ENCODE measurements at places on chromosomes 7 and 10.

DNA sequence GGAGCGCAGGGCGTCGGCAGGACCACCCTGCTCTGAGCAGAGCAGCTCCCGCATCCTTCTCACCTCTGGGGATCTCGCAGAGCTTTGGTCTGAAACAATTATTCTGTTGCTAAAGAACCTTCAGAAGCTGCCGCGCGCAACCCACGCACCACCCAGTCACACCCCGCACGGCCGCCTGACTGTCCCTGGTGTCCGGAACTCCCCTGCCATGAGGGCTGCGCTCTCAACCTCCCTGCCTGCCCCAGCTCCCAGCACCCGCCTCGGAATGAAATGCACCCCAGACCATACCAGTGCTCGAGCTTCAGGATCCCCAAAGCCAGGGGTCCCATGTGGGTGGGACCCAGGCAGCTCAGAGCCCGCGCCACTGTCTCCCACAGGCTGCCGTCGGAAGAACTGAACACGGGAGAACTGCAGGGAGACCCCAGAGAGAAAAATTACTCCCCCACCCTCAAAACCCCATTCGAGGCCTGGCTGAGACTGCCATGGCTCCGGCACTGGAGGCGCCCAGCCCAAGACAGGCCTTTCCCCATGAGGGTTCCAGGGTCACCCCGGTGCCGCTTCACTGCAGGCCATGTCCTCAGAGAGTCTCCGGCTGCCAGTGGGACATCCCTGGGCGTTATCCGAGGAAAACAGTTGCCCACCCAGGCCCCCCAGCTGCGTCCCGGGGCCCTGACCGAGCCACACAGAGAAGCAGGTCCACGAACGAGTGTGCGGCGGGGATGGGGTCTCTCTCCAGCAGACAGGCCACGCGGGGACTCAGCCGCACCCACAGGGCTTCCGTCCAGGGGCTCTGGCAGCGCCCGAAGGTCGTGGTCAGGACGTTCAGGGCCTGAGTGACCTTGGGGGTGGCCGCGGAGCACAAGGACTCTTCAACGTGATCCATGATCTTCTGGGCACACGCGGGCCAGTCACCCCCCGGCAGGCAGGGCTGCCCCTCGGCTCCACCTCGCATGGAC is 12.1 kb downstream of the BRAT1 start:
- no peak for DNase-seq

GRCh38 chr10:101725296-101726114 is 30.5 kb upstream of the FBXW4 start:
- no peak for DNase-seq

DNA sequence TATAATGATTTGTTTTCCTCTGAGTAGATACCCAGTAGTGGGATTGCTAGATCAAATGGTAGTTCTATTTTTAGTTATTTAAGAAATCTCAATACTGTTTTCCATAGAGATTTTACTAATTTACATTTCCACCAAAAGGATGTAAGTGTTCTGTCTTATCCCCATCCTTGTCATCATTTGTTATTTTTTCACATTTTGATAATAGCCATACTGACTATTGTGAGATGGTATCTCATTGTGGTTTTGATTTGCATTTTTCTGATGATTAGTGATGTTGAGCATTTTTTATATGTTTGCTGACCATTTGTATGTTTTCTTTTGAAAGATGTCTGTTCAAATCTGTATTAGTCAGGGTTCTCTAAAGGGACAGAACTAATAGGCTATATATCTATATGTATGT is 160.0 kb upstream of the TMEM229A start:
- no peak for DNase-seq

DNA sequence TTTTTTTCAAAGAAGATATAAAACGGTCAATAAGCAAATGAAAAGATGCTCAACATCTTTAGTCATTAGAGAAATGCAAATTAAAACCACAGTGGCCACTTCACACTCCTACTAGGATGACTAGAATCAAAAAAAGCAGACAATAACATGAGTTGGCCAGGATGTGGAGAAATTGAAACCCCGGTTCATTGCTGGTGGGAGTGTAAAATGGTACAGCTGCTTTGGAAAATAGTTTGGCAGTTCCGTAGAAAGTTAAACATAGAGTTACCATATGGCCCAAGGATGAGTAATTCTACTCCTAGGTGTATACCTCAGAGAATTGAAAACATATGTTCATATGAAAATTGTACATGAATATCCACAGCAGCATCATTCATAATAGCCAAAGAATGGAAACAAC is 573.3 kb downstream of the GALNT17 start:
- no peak for DNase-seq

GRCh38 chr10:131928248-131929095 is 27.7 kb downstream of the PPP2R2D start:
- no peak for DNase-seq

- DNase-seq = no peak
Measured at GRCh38 chr10:85679061-85679460, 687.5 kb downstream of the GRID1 start.

DNA sequence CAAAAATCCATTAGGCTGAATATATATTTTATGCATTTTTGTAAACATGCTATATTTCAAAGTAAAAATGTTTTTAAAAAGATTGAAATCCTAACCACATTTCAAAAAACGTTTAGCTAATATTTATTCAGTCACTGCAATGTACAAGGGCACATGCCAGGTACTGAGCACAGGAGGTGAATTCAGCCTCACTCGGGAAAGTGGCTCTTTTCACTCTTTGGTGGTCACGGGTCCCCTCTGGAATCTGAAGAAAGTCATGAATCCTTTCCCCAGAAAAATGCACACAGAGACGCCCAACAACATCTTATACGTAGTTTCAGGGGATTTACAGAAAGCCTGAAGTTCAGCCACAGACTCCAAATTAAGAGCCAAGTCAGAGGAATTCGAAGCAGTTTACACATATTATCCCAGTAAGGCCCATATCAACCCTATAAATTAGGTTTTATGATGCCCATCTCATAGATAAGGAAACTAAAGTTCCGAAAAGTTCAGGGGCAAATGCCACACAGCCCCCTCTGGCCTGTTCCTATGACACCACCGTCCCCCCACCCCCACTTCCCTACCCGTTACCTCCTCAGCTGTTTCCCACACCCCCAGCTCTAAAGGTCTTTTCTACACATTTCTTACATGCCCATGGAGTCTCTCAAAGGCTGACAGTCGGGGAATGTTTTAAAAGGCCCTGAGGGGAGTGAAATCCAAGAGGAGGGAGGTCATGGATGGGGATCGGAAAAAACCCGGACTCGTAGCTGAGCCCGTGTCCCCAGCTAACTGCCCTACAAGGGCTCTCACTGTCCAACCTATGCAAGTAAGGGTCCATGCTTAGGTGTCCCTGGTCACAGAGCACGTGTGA is 9.6 kb upstream of the SVOPL start:
- no peak for DNase-seq

GRCh38 chr10:77837248-77837924 is 89.2 kb downstream of the DLG5 start:
- DNase-seq = peak; percentile 82

GRCh38 chr7:88347090-88347489 is 40.4 kb upstream of the STEAP4 start:
- DNase-seq = no peak

- DNase-seq = no peak
Measured at GRCh38 chr7:26670841-26671240, 193.5 kb downstream of the SKAP2 start.

DNA sequence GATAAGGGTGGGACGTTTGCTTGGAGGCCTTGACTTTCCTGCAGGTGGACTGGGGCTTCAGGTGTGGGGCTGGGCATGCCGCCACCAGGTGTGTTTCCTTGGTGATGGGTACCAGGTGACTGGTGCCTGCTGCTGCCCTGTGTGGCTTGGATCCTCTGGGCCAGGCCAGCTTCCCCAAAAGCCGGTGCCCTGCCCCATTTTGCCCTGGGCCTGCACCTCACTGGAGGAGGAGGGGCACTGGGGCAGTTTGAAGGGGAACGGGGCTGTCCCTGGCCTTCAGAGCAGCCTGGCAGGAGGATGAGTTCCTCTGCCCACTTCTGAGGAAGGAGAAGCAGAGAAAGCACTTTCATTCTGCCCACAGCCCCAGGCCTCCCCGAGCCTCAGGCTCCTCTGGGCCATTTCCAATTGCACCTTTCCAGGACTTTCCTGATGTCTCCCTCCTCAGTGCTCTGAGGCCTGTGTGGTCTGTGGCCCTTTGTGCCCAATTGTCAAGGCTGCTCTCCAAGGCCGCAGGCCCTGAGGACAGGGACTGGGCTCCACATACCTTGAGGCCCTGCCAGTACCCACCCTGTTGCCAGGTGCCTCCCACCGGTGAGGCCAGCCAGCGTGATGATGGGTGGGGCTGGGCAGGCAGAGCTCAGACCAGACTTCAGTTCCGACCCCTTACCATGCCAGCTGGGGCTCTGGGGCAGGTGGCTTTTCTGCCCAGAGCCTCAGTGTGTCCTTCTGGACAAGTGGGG is 25.3 kb upstream of the SMARCD3 start:
- DNase-seq = no peak

GRCh38 chr7:86720306-86720705 is 76.6 kb downstream of the GRM3 start:
- no peak for DNase-seq

DNA sequence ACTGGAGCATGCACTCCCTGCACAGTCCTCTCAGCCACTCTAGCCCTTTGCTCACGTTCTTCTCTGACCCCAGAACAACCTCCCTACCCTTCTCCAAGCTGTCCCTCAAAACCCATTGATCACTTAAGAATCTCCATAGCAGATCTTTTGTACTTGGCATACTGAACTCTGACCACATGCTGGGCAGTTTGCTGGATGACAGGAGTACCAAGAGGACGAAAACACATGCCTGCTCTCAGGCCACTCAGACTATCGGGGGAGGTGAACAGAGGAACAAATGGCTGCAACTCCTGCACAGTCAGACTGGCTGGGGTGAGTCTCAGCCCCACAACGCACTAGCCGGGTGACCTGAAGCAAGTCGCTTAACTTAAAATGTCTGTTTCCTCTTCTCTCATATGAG is 52.7 kb downstream of the KCNMA1 start:
- no peak for DNase-seq

GRCh38 chr10:4775808-4776207 is 50.2 kb upstream of the AKR1E2 start:
- DNase-seq = no peak

DNA sequence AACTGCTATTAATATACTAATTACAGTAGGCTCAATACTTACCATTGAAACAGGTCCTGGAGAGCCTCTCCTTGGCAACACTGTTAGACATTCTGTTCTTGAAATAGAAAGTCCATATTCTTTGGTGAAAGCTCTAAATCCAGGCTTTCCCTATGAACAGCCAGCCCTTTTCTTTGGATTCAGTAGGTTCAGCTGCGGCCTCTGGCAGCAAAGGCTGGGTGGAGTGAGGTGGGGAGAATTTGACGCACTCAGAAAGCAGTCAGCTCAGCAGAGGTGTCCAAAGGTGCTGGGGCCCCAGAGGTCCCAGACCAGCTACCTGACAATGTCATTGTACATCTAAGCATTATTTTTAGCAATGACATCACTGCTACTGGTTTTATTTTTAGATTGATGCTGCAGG is 146.1 kb downstream of the GRK5 start:
- no peak for DNase-seq

DNA sequence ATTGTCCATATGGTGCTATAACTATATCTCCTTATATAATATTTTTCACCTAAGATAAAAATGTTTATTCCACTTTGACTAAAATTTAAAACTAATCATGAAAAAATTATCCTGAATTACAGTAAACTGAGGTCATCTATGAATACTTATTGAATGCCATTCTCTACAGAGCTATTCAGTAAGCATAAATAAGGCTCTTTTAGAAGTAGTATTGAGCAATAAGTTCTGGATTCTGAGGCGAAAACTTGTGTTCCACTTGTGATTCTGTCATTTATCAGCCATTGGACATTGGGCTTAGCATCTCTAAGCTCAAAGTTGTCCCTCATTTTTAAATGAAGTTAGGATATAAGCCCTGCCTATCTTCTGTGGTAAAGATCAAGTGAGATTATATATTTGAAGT is 130.8 kb downstream of the WNT2 start:
- no peak for DNase-seq

DNA sequence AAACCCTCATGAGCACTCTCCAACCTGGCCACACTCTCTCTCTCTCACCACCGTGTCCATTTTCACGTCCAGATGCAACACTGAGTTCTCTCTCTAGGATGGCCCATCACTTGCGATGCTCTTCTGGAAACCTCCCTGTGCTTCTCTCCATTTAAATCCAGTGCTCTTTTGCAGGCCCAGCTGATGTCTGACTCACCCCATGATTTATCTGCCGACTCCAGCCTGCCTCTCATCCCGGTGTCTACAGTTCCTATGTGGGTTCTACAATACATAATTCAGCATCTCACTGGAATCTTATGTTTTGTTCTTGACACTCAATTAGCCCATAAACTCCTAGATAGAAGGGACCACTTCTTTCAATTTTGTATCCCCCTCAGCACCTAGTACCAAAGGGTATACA is 5.0 kb downstream of the TPK1 start:
- DNase-seq = no peak

DNA sequence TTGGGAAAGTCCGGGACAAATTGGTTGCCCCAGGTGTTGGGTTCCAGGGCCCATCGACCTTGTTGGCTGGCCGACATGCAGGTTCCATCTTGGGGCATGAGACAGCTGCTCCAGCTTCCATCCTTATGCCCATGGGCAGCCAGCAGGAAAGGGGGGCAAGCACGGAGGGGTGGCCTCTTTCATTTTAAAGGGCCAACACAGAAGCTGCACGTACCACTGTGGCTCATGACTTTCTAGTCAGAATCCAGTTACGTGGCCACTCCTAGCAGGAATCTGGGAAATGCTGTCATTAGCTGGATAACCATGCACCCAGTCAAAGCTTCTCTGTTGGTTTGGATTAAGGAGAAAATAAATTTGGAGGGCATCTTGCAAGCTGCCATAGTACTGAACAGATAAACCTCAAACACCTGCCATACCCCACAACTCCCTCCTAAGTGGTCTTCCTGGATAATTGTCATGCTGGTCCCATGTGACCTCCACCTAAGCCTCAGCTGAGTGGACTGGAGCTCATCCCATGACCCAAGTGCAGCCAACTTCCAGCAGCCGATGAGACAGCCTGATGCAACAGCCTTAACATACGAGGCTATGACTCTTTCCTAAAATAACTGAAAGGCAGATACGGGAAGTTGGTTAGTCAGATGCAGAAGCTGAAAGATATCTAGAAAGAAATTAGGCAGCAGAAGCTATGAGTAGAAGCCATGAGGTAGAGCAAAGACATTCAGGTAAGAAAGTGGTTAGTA is 21.4 kb upstream of the GSDME start:
- DNase-seq = no peak

GRCh38 chr7:99128076-99128950 is 15.6 kb downstream of the SMURF1 start:
- no peak for DNase-seq

GRCh38 chr7:138898802-138899201 is 82.4 kb downstream of the KIAA1549 start:
- no peak for DNase-seq

GRCh38 chr10:113882240-113882639 is 27.8 kb downstream of the NHLRC2 start:
- no peak for DNase-seq

- DNase-seq = no peak
Measured at GRCh38 chr7:101140746-101141382, 13.4 kb upstream of the AP1S1 start.

- no peak for DNase-seq
Measured at GRCh38 chr10:126245501-126245900, 142.8 kb downstream of the ADAM12 start.

- DNase-seq = no peak
Measured at GRCh38 chr7:110470420-110470819, 620.5 kb upstream of the LRRN3 start.
